ENCODE measurements at places on chromosomes 16 and 17.
A peak's percentile ranks its signal among the peaks of the same experiment; 100 is the strongest.

DNA sequence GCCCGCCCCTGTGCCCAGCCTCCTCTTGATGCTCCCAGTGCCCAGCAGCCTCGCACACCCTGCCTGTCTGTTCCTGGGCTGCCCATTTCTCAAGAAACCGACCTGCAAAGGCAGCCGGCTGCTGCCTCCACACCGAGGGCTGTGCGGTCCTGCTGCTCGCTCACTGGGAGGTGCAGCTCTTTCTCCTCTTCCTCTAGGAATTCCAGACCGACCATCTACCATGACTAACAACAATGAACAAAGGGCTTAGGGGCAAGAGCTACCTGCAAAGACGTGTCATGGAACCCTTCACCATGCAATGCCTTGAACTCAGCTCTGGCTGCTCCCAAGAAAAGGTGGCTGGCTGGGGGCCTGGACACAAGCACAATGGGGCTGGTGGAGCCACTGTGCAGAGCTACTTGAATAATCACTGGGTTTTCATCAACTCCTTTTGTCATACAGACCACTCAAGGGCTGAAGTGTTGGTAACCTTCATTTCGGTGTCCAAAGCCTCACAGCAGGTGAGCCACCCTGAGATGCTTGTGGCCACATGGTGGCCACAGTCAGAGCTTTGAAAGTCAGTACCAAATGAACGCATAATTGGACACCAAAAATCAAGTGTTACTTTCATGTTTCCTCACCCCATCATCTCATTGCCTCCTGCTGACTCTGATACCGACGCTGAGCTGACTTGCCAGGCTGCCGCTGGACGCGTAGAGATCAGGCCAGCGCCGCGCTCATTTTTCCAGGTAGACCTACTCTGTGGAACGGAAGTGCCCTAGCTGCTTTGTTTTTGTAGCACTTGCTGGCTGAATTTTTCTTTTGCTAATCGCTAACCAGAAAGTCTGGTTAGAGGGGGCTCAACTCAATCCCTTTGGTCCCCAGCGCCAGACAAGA, 19.8 kb downstream of the CYB561 start:
- no peak for DNase-seq

GRCh38 chr16:81902025-81902424, 109.2 kb downstream of the SDR42E1 start:
- no peak for DNase-seq

- DNase-seq, result no peak
These were observed at the start of gene PRR35 for GRCh38 chr16:560204-560700. Gene PRR35 (plus strand): TSS chr16:560394. CDS start chr16:563295, 2,901 bp downstream.

DNA sequence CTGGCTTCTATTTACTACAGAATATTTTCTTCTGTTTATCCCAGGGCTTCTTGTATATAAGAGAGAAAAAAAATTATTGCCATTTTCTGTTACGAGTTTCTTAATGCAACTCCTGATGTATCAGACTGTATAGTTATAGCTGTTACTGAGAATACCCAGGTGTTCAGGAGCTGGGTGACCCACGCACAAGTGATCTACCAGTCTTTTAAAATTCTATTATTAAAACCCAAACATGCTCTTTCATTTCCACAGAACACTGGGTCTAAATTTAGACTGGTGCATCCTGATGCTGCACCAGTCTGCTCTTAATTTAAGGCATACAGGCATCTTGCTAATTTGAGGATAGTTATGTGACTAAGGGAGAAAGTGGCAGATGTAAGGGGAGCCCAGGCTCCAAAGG, 31.2 kb upstream of the NLRP1 start:
- DNase-seq, result no peak

GRCh38 chr17:33561569-33562334, 268.7 kb upstream of the ASIC2 start:
- no peak for DNase-seq

DNA sequence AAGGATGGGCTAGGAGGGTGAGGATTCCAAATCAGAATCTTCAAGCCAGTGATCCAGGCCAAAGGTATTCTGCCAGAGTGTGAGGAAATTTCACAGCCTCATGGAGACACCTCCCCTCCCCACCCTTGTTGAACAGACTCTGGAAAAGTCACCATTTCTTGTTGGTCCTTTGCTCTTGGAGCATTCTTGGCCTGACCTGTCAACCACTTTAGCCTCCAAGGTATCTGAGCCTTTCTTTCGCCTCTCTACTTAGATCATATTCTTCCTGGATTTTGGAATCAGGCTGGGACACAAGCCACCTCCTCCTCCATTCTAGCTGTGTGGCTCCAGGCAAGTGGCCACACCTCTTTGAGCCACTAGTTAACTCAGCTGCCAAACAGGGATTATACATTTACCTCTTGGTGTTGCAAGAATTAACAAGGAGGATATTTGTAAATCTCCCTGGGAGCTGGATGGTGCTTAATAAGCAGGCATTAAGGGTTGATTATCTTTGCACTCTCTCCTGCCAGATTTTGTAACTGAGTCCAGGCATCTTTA, 193.5 kb downstream of the WWOX start:
- DNase-seq, result no peak

- peak; percentile 22 for DNase-seq
These were observed 1.3 kb downstream of the CCDC102A start for GRCh38 chr16:57534881-57535658.

- no peak for DNase-seq
These were observed 27.5 kb downstream of the TBX21 start for GRCh38 chr17:47760409-47761140.

DNA sequence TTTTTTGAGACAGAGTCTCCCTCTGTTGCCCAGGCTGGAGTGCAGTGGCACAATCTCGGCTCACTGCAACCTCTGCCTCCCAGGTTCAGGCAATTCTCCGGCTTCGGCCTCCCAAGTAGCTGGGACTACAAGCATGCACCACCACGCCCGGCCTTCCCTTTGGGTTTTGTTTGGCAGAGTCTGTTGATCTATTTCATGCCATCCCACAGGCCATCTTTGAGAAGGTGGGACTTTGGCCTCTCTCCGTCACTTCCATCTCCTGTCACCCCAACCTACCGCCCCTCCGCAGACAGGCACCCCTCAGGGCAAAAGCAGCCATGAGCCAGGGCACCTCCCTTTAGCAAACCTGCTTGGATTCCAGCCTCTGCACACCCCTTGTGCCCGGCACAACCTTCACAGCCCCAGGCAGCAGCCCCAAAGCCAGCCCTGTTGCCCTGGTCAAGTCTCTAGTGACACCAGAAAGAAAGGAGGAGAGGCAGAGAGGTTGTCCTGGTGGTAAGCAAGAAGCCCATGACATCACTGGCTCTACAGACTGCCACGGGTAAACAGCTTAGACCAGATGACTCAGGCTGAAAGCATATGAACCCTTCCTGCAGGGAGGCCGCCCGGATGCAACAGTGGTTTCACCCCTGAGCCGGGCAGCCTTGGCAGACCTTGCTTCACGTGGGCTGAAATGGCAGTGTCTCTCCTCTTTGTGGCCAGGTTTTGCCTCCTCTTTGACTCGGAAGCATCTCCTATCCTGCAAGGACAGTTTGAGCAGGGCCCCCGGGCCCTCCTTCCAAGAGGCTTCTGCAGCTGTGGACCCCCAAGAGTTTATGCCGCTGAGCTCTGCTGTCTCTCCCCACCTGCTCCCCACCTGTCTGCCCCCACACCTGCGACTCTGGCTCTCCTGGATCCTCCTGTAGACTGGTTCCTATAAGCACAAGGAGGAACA, 8.1 kb upstream of the TIMP2 start:
- DNase-seq, result peak; percentile 50

DNA sequence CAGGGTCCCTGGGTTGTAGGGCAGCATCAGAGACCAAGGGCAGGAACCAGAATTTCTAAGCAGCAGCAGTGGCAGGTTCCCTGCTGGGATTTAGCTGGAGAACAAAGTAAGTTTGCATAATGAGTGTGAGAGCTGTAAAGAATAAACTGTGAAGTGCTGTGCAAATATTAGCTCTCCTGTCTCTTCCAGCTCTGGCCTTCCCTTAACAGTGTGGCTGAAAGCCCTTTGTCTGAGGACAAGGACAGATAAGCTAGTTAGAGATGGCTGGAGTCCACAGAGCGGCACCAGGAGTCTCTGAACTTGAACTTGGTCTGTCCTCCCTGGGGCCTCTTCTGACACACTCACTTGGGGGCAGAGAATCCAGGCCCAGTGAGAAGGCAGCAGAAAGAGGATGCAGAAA, 98.2 kb upstream of the WSCD1 start:
- no peak for DNase-seq

DNA sequence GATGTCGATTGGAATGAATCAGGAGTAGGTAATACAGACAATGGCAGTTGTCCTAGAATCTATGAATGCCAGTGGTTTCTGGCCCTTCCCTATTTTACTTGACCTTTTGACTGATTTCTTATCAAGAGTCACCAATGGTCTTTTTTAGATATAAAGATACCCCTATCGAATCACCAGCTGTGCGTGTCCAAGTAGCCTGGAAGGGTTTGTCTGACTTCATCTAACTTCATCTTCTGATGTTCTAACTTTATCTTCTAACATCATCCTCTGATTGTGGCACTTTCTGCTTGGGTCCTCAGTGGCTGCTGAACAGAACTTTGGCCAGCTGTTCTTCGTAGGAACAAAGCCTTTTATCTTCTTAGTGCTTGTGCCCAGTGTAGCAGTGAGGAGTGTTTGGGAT, 129.7 kb downstream of the MSI2 start:
- DNase-seq, result no peak

GRCh38 chr17:63549289-63549945, 860 bp upstream of the DCAF7 start:
- DNase-seq, result no peak

DNA sequence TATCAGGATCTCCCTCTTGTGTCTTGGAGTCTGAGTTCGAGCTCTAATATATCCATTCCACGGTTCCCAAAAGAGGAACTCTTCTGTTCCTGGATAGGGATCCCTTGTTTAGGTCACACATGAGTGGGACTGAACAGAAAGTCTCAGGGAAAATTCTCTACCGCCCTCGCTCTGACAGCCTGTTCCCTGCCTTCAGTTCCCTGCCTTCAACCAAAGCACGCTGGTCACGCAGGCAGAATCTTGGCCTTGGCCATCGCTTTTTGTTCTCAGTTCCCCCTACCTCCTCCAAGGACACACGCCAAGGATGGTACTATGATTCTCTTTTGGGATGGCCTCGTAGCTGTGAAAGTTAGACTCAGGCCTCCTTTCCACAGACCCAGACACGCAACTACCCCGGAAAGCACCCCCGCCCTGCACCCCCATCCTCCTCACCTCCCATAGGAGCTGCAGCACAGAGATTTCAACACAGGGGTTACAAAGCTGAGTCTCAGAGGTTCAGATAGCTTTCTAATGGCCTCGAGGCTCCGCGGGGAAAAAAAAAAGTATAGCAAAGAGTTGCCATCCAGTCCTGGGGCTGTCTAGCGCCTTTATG, 1.5 kb upstream of the SHISA6 start:
- no peak for DNase-seq

GRCh38 chr17:43354371-43354770, 44.4 kb upstream of the ARL4D start:
- no peak for DNase-seq

- no peak for DNase-seq
These were observed 27.3 kb downstream of the COX4I1 start for GRCh38 chr16:85826686-85827247.

DNA sequence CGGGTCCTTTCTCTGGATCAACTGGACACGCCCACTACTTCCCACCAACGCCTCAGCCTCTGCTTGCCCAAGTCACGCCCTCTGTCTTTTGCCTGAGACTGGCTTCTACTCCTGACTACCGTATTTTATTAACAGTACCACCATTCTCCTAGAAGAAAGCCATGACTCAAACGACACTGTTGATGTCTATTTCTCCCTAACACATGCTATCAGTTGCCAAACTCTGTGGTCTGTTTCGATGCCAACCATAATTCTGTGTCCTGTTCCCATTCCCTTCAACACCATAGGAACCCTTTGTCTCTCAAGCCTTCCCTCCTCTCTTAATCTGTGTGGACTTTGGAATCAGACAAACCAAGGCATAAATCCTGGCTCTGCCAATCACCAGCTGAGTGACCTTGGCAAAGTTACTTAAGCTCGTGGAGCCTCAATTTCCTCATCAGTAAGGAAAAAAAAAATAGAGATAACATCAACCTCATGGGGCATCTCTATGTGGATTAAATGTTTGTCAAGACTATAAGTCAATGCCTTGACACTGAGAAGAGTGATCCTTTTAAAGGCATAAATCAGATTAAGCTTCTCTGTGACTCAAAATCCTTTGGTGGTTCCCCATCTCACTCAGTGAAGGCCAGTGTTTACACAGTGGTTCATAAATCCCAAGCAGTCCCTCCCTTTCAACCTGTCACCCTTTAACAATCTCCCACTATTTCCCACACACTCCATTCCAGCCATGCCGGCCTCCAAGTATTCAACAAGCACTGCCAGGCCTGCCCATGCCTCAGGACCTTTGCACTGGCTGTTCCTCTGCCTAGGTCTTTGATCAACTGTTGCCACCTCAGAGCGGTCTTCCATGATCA, 45.6 kb downstream of the ERN1 start:
- no peak for DNase-seq

- no peak for DNase-seq
These were observed 161.4 kb downstream of the SDK2 start for GRCh38 chr17:73482894-73483293.

GRCh38 chr16:29975811-29976511, 2.3 kb downstream of the TAOK2 start:
- no peak for DNase-seq

DNA sequence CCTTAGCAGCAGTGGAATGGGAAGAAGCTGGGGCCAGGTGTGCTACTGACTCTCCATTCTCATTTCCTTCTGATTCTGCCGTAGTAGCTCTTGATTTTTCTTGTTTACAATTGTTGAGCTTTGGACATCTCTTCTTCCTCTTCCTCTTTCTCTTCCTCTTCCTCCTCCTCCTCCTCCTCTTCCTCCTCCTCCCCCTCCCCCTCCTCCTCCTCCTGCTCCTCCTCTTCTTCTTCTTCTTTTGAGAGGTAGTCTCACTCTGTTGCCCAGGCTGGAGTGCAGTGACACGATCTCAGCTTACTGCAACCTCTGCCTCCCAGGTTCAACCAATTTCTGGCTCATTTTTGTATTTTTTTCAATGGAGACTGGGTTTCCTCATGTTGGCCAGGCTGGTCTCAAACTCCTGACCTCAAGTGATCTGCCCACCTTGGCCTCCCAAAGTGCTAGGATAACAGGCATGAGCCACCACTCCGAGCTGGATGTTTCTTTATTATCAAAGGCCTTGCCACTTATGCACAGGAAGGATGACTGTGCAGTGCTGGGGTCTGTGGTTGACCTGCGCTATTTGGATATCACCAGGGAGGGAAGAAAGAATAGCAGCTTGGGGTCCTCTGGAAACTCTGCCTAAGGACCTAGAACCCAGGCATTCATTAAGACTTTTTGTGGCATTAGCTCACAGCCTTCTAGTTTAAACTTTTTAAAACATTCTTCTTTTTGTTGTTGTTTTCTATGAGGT, 127.8 kb upstream of the KCNJ16 start:
- DNase-seq, result no peak

GRCh38 chr17:65678546-65678945, 117.1 kb upstream of the AXIN2 start:
- DNase-seq, result no peak

Data from GM10248 (cell line).